ENCODE measurements at places on chromosomes 3 and 15.

DNA sequence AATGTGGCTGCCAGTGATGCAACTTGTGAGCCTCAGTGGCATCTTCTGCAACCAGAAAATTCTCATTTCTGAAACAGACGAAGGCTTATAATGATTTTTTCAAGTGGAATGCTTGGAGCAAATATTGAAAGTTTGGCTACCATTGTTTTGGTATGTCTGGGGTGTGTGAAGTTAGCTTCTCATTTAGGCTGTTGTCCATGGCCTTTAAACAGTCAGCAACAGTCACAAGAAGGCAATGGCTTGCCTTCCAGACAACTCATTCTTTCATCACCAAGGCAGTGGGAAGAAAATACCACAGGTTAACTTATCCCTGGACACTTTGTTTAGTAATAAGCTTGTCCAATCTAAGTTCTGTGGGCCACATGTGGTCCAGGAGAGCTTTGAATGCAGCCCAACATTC lies 4.7 kb upstream of the BNC1 start:
- no peak for DNase-seq

GRCh38 chr3:114427285-114428043 lies 133.6 kb downstream of the TIGIT start:
- DNase-seq = no peak

GRCh38 chr15:58611731-58612676 lies 137.5 kb downstream of the ADAM10 start:
- no peak for DNase-seq

DNA sequence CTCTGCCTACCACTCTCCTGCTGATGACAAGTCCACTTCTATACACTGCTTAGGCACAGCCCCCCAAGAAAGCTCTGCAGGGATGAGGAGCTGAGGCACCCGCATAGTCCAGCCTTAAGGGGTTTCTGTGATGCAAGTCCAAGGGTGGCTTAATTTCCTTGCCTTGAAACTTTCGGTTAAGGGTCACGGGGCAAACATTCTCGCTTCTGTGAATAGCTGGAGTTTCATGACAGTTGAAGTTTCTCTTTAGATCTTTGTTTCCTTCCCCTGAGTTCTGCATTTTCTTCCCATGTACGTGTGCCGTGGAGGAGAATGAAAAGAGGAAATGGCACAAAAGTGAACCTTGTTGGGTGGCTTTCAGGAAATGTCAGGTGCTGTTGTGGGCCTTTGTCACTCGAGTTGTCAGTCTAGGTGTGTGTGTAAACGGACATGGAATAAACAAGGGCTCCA lies 7.0 kb downstream of the GPR160 start:
- no peak for DNase-seq

- DNase-seq = no peak
These were observed 3.7 kb downstream of the MRAS start for GRCh38 chr3:138351916-138352550.
